Liver (tissue), 10 donors: ENCODE measurements at places on chromosomes 11 and 22. TPM values are rescaled to one million over a fixed set of nuclear protein-coding genes. Genes with fewer than 3 reads are reported as not detected.

TECTA gene
- total RNA-seq: 2.4 TPM

MS4A3 gene
- total RNA-seq: 0.08 TPM

GAL3ST1 gene
- total RNA-seq: 1.0 TPM

C22orf31 gene
- 0.14 TPM for total RNA-seq

OR5A1 gene
- total RNA-seq: not detected

HOATZ gene
- total RNA-seq: not detected

EFCAB6 gene
- 2.1 TPM for total RNA-seq

C11orf65 gene
- total RNA-seq: 0.61 TPM

CDC42EP1 gene
- 18.8 TPM for total RNA-seq

KIAA0930 gene
- total RNA-seq: 20.4 TPM

KRTAP5-8 gene
- not detected for total RNA-seq

MIOX gene
- total RNA-seq: not detected

CHADL gene
- 0.51 TPM for total RNA-seq

SCGB2A2 gene
- not detected for total RNA-seq

NOX4 gene
- 0.19 TPM for total RNA-seq

C11orf91 gene
- total RNA-seq: not detected

CARD18 gene
- not detected for total RNA-seq

MRGPRX3 gene
- not detected for total RNA-seq

P2RY2 gene
- total RNA-seq: 2.4 TPM

GRM5 gene
- total RNA-seq: not detected

KCNQ1 gene
- 1.3 TPM for total RNA-seq

SAA1 gene
- 20.4 TPM for total RNA-seq

SCN4B gene
- 0.67 TPM for total RNA-seq

SPCS2 gene
- total RNA-seq: 34.6 TPM

FAM181B gene
- total RNA-seq: not detected

EHF gene
- total RNA-seq: 1.1 TPM

FDX1 gene
- 17.8 TPM for total RNA-seq

PHF21B gene
- total RNA-seq: not detected

PHLDA2 gene
- total RNA-seq: not detected

RTN4R gene
- total RNA-seq: 1.1 TPM

BBOX1 gene
- total RNA-seq: 9.9 TPM

SPON1 gene
- total RNA-seq: 4.9 TPM

CSF2RB gene
- 10.5 TPM for total RNA-seq

KCNJ4 gene
- 0.05 TPM for total RNA-seq

OR52E1 gene
- total RNA-seq: not detected

RTN4RL2 gene
- total RNA-seq: 0.89 TPM

OTOG gene
- not detected for total RNA-seq

SPATA19 gene
- not detected for total RNA-seq

AQP11 gene
- total RNA-seq: 9.7 TPM

GUCD1 gene
- 202 TPM for total RNA-seq

NXPE1 gene
- not detected for total RNA-seq

KCTD14 gene
- total RNA-seq: 6.2 TPM

CCDC116 gene
- total RNA-seq: 0.05 TPM

UPK3A gene
- 0.42 TPM for total RNA-seq

NXPE4 gene
- total RNA-seq: not detected

NEAT1 gene
- total RNA-seq: 29.6 TPM

ESAM gene
- total RNA-seq: 4.0 TPM

FOLR2 gene
- 23.6 TPM for total RNA-seq

SHANK2 gene
- 36.4 TPM for total RNA-seq

UCP3 gene
- total RNA-seq: 0.47 TPM

TMEM184B gene
- total RNA-seq: 9.1 TPM

SGSM1 gene
- 0.51 TPM for total RNA-seq

PIK3C2A gene
- 89.9 TPM for total RNA-seq

OVOL1 gene
- 0.05 TPM for total RNA-seq

MAPK8IP2 gene
- 0.09 TPM for total RNA-seq

MS4A15 gene
- not detected for total RNA-seq
